ENCODE measurements at places on chromosomes 2 and 18.

- DNase-seq = no peak
Measured at GRCh38 chr2:149650006-149650405, 62.4 kb upstream of the MMADHC start.

DNA sequence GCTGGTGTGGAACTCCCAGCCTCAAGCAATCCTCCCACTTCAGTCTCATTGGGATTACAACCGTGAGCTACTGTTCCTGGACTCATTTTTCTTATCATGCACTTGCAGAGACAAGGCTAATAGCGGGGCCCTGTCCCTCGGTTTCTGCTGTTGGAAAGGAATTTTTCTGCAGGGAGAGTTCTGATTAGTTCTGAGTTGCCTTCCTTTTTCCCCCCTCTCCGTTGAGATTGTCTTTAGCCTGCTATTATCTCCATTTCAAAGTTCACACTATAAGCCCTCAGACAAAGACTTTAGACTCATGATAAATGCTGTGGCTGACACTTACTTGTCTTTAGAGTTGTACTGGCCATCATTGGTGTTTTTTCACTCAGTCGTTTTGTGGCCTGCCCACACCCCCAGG is 97.2 kb downstream of the NCOA1 start:
- DNase-seq = no peak

GRCh38 chr2:118322406-118322805 is 234.1 kb downstream of the INSIG2 start:
- DNase-seq = no peak

DNA sequence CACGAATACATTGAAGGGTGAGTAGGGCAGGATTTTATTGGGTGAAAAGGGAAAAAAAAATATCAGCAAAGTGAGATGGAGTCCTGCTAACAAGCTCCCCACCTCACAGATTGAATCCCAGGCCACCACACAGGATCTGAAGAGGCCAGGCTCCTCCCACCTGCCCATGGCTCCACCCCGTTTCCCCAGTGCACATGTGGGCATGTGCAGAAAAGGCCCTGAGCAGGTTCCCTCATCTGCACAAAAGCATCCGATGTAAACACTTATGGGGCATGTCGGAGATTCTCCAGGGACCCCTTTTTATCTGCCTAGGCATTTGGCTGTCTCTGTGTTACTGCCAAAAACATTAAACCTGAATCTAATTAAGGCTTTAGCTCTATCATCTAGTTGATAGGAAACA is 35.2 kb downstream of the SKA1 start:
- DNase-seq = no peak

DNA sequence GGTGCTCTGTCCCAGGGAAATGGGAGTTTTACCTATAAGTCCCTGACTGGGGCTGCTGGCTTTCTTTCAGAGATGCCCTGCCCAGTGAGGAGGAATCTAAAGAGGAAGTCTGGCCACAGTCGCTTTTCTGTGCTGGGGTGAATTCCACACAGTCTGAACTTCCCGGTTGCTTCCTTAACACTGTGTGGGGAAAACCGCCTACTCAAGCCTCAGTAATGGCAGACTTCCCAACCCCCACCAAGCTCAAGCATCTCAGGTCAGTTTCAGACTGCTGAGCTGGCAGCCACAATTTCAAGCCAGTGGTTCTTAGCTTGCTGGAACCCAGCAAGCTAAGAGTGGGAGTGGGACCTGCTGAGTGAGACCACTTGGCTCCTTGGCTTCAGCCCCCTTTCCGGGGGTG is 54.9 kb downstream of the NUP35 start:
- no peak for DNase-seq

- no peak for DNase-seq
Measured at GRCh38 chr2:238502956-238503791, 76.4 kb downstream of the ASB1 start.

- DNase-seq = no peak
Measured at GRCh38 chr2:73739101-73739500, 2.0 kb upstream of the TPRKB start.

- DNase-seq = no peak
Measured at GRCh38 chr2:221529177-221529942, 42.7 kb downstream of the EPHA4 start.

DNA sequence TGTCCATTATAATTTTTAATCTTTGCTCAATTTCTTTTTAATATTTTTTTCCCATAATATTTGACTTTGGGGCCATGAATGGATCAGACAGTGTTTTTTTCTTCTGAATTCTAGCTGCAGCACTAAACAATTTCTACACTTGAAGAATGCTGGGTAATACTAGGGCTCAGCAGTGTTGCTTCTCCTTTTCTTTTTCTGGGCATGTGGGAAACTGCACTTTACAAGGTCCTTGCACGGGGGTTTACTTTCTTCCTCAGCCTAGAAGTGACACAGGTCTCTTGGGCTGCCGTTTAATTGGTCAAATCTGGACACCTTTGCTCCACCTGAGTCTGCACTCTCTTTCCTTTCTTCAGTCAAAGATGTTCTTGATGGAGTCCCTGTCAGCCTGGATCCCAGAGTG is 135.4 kb upstream of the APCDD1 start:
- DNase-seq = no peak

- no peak for DNase-seq
Measured at GRCh38 chr18:56383349-56383748, 255.0 kb downstream of the TXNL1 start.

DNA sequence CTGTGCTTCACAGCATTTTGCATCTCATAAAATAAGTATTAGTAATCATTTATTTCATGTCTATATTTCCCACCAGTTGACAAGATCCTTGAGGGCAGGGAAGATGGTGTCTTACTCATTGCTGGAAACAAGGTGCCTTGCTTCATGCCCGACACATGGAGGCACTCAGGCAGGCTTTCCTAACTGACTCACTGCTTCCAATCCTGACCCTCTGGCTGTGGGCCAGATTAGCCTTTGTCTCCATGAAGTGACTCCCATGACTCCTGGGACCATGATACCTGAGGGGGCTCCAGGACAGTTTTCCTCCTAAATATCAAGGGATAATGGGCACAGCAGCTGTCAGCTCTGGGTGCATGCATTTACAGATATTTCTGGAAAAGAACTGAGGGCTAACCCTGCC is 275.1 kb downstream of the AGPS start:
- DNase-seq = no peak

GRCh38 chr2:167988296-167988695 is 259.1 kb downstream of the STK39 start:
- no peak for DNase-seq

DNA sequence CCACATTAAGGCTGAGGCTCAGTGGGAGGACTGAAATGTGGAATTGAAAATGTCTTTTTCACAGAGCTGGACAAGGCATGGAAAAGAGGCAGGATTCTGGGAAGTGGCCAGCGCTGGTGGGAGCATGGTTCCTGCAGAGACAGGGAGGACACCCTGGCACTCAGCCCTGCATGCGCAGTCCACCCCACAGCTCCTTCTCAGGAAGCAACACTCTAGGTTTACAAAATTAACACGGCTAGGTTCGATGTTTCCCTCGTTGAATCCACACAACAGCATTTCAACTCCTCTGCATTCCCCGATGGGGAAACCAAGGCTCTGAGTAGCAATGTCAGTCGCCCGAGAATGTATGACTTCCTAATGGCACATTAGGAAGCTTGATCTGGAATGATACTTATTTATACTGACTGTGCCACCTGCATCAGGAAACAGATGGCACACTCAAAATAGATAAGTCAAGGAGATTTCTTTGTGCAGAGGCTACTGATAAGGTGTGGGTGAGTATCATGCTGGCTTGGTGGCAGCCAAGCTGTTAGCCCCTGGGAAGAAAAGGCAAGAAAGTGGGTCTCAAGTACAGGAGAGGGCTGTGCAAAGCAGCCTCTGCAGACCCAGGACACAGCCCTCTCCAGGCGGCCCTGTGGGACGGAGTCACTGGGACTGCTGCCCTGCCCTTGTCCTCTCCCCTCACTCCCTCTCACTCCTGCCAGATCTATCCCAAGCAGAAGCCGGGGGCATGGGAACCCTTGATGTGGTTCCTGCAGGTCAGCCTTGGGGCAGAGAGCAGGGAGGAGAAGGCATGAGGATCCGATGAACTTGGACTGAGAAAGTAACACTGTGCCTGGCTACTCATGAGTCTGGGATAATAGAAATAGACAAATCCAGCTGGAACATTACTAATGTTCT is 158.4 kb upstream of the FHL2 start:
- no peak for DNase-seq

DNA sequence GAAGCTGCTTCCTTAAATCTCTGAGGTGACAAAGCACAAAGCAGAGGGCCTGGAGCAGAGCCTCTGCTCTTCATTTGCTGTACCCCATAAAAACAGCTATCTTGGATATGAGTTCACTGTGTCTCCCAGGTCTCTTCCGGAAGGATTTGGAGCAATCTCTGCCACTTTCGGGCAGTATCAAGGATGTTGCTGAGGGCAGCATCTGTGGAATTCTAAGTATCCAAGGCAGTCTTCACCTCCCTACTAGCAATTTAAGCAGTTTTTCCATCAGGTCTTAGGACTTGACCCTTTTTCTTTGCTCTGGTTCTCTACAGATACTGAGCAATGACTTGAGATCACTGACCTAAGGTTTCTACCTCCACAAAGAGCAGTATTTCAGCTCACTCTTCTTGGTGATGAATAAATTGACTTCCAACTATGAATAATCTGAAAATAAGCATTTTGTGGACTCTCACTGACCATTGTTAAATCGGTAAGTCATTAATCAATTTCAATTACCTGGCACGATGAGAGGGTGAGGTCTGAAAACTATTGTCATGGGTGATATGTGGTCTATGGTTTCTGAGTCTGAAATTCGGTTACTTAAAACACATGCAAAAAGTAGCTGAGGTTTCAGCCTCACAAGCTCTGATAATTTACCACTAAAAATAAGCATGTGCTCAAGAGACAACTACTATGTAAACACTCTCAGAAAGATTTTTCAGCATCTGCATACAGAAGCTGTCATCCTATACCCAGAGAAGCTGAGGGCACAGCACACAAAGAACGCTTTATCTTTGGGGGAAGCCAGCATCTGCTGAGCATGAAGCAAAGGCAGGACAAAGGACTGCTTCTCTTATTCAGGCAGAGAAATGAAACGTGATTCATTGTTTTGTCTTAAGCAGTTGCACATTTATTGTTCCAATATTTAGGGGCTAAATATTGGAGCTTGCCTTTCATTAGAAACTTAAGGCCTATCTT is 32.1 kb upstream of the SPATS2L start:
- DNase-seq = no peak

DNA sequence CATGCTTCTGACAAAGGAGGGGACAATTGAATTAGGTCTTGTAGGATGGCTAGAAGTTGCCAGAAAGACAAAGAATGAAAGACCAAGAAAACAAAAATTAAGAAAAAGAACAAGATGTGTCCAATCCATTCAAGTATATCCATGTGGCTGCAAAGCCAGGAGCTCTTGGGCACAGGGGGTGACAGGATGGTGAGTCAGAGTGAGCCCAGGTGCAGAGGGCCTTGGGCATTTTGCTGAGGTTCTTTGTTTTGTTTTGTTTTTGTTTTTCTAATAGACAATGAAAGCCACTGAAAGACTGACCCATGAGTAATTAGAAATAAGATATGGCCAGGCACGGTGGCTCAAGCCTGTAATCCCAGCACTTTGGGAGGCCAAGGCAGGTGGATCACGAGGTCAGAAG is 104.6 kb upstream of the KLHL29 start:
- DNase-seq = no peak

DNA sequence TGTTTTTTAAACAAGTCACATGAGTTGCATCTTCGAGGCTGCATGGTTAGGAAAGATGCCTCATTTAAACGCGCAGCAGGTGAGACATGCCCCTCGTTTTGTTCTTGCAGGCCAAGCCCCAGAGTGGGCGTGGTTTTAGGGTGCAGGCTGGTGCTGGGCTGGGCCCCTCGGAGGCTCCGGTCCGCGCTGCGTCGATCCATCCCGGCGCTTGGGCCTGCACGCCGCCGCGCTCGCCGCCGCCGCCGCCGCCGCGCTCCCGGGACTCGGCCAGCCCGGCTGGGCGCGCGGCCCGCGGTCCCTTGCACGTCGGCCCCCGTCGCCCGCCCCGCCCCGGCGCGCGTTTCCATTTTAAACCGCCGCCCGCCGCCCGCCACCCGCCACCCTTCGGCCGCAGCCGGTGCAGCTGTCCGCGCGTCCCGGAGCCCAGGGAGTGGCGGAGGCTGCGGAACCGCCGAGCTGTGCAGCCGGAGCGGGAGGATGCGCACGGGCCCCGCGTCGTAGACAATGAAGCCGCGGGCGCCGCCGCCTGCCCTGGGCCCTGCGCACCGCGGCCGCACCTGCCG is 175.5 kb downstream of the AGAP1 start:
- DNase-seq = no peak

GRCh38 chr2:24766609-24767008 is 26.6 kb downstream of the PTRHD1 start:
- no peak for DNase-seq

GRCh38 chr18:35406666-35407065 is 29.5 kb upstream of the ZNF396 start:
- no peak for DNase-seq

Data from GM04503 (cell line).